ENCODE measurements at places on chromosomes 12 and 14. TPM values are rescaled to one million over a fixed set of nuclear protein-coding genes. Genes with fewer than 3 reads are reported as not detected.

The NOVA1 gene
- total RNA-seq: not detected

The CCDC175 gene
- not detected for total RNA-seq

The KLHDC2 gene
- total RNA-seq: 40.8 TPM

The MFAP5 gene
- not detected for total RNA-seq

The PROX2 gene
- total RNA-seq: not detected

The FAM186B gene
- total RNA-seq: not detected

The OR6C2 gene
- not detected for total RNA-seq

The SLIRP gene
- 332 TPM for total RNA-seq

The RPS6KA5 gene
- 9.6 TPM for total RNA-seq

The OR6C75 gene
- total RNA-seq: not detected

The PPP4R4 gene
- total RNA-seq: 0.15 TPM

The NTS gene
- not detected for total RNA-seq

The RPS6KL1 gene
- total RNA-seq: not detected

- DNase-seq: no peak
Observed at GRCh38 chr14:64508215-64508776, 3.7 kb downstream of the ZBTB1 start.

DNA sequence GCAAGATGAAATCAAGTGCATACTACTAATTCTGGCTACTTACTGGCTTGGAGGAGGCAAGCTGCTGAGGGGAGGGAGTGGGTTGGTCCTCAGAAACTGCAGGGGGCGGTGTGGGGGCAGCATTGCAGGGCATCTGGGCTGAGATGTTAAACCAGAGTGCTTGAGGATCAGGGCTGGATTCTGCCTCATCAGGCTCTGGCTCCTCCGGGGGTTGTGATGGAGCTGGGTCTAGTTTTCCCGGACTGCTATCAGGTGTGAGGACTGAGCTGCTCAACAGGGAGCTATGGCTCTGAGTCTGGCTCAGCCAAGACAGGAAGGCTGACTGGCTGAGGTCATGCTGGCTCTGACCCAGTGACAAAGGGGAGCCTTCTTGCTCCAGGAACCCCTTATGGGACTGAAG lies 28.6 kb downstream of the BAZ2A start:
- DNase-seq: no peak

- no peak for DNase-seq
Observed at GRCh38 chr12:119134284-119135072, 44.3 kb upstream of the HSPB8 start.

GRCh38 chr14:75578786-75579337 lies 442 bp downstream of the FLVCR2 start:
- DNase-seq: peak; percentile 50

GRCh38 chr12:26295001-26295400 lies 99.6 kb downstream of the SSPN start:
- peak; percentile 63 for DNase-seq

GRCh38 chr14:89540830-89541470 lies 123.9 kb upstream of the FOXN3 start:
- DNase-seq: peak; percentile 74

- DNase-seq: peak; percentile 27
Observed at GRCh38 chr12:120797677-120798642, 72.3 kb downstream of the ACADS start.

- DNase-seq: no peak
Observed at GRCh38 chr12:29863665-29864064, 79.9 kb upstream of the TMTC1 start.

DNA sequence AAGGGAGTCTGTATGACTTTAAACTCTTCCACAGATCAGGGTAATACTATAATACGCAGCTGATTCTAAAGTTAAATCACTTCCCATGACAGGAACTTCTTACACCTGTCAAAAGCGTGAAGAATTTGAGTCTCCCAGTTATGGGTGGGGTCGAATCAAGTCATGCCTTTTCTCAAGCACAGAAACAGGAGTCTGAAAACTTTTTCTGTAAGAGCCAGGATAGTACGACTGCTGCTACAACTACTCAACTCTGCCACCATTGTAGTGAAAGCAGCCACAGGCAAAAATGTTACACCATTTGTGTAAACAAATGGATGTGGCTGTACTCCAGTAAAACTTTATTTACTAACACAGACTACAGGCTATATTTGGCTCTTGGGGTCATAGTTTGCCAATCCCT lies 90.3 kb downstream of the DUSP6 start:
- DNase-seq: peak; percentile 17

- no peak for DNase-seq
Observed at GRCh38 chr12:120316798-120317223, 10.8 kb downstream of the PLA2G1B start.

- DNase-seq: no peak
Observed at GRCh38 chr12:101866615-101867373, 10.6 kb upstream of the DRAM1 start.

DNA sequence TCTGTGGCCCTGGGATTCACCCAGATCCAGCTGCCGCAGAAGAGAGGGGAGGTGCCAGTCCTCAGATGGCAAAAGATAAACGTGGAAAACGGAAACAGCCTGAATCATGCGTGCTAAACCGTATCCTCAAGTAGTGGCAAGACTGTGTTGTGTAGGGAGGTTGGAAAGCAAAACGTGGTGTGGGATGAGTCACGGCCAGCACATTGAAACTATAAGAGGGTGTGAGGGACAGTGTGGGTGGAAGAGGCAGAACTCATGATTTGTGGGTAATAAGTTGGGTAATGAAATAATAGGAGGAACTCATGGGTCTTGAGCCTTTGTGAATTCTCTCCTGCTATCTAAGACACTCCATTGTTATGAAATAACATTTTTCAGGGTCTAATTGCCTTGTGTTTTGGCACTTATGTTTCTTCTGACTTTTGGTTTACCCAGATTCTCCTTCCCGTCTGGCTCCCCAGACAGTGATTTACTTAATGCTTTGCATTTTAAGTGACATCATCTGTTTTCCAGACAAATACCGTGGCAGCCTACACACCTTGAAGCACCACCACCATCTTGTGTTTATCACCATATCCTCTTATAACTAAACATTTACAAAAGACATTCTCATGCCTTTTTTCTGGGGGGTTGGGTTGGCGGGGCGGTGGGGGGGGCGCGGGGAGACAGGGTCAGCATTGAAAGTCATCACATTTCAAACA lies 62.3 kb upstream of the PTCSC3 start:
- DNase-seq: peak; percentile 86

- peak; percentile 32 for DNase-seq
Observed at GRCh38 chr12:29990971-29991370, 207.2 kb upstream of the TMTC1 start.

GRCh38 chr14:93716746-93717667 lies 71.3 kb downstream of the PRIMA1 start:
- DNase-seq: no peak

DNA sequence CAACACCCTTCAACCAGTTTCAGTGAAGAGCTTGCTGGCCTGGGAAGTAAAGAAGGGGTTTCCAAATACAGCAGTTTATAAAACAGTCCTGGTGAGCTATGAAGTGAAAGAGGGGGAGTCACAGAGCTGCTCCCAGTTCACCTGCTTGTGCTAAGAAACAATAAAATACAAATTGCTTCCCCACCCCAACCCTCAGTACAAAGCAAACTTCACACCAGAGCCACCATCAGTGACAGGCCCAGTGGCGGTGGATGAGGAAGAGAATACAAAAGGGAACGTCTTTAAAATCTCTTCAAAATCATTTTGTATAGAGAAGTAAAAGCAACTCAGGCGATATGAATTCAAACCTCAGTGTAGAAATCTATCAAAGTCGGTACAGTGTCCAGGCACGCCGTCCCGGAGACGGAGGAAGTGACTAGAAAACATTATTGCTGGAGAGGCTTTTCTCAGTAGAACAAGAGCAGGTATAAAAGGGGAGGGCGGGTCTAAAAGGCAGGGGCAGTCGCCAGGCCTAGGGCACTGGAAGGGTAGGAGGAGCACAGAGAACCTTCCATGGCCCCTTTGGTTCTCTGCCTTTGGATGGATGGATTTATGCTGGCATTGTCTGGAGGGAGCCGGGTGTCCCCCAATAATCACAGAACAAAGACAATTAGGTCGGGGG lies 10.5 kb upstream of the RPLP0 start:
- no peak for DNase-seq

DNA sequence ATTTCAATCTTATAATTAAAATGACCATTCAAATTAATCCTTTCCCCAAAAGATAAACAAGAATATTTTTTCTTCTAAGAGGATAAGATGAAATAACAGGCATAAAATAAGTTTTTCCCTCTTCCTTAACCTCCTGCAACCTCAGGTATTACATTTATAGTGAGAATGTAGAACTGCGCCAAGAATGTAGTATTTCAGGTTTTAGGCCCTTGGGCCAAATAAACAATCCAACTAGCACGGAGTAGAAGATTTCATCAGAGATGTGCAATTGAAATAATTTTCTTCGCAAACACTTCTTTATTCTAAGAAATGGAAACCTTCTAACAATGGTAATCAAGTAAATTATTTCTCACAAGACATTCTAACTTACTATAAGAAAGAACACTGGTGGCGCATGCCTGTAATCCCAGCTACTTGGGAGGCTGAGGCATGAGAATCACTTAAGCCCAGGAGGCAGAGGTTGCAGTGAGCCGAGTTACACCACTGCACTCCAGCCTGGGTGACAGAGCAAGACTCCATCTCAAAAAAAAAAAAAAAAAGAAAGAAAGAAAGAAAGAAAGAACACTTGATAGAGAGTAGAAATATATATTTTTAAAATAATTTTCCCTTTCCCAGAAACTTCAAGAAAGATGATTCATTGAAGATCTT lies 100.8 kb downstream of the TAOK3 start:
- no peak for DNase-seq

GRCh38 chr12:97275728-97276590 lies 186.6 kb upstream of the RMST start:
- DNase-seq: no peak

GRCh38 chr12:3313066-3313465 lies 177.9 kb upstream of the PRMT8 start:
- peak; percentile 78 for DNase-seq

- DNase-seq: no peak
Observed at GRCh38 chr14:87879389-87879788, 113.6 kb downstream of the GALC start.

DNA sequence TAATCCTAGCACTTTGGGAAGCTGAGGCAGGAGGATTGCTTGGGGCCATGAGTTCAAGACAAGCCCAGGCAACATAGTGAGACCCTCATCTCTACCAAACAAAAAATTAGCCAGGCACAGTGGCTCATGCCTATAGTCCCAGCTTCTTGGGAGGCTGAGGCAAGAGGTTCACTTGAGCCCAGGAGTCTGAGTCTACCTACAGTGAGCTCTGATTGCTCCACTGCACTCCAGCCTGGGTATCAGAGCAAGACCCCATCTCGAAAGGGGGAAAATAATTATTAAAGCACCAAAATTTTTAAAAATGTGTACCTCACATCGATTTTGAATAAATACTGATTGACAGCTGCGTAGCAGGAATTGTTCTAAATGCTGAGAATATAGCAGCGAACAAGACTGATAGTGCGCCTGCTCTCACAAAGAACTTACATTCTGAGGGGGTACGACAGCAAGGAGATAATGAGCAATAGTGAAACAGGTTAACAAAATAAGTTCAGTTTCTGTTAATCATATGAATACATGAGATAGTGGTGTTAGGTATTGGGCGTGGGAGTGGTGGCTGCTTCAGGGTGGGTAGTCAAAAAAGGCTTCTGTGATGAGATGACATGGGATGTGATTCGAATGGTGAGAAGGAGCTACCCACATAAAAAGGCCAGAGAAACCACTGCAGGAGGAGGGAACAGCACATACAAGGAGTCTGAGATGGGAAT lies 19.6 kb downstream of the HCFC2 start:
- DNase-seq: no peak

- no peak for DNase-seq
Observed at GRCh38 chr12:121217761-121218160, 7.8 kb downstream of the P2RX4 start.

DNA sequence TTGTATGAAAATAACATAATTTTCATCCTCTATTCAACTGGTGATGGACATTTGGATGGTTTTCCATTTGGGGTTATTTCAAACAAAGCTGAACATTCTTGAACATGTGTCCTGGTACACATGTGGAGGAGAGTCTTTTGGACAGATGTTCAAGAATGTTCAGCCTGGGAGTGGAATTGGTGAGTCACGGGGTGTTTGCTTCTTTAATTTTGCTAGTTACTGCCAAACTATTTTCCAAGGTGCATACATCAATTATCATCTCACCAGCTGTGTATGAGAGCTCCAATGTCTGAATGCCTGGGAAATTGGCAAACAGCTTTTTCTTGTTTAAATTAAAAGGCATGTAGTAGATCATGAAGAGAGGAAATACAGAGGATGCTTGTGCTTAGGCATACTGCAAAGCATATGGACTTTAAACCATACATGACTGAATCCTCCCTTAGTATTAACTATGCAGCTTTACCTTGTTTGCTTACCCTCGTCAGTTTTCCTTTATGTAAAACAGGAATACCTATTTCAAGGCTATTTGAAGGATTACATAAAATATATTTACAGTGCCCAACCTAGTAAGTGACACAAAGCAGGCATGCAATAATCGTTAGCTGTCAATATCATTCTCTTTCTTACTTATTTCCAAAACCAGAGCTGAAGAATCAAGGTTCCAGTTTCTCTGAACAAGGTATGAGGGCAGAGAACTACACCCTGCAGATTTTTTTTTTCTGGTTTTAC lies 152.1 kb downstream of the ITPR2 start:
- no peak for DNase-seq

GRCh38 chr12:47820631-47821345 lies 1.1 kb upstream of the HDAC7 start:
- peak; percentile 97 for DNase-seq

- DNase-seq: peak; percentile 82
Observed at GRCh38 chr14:34113005-34113511, 162.2 kb upstream of the EGLN3 start.

DNA sequence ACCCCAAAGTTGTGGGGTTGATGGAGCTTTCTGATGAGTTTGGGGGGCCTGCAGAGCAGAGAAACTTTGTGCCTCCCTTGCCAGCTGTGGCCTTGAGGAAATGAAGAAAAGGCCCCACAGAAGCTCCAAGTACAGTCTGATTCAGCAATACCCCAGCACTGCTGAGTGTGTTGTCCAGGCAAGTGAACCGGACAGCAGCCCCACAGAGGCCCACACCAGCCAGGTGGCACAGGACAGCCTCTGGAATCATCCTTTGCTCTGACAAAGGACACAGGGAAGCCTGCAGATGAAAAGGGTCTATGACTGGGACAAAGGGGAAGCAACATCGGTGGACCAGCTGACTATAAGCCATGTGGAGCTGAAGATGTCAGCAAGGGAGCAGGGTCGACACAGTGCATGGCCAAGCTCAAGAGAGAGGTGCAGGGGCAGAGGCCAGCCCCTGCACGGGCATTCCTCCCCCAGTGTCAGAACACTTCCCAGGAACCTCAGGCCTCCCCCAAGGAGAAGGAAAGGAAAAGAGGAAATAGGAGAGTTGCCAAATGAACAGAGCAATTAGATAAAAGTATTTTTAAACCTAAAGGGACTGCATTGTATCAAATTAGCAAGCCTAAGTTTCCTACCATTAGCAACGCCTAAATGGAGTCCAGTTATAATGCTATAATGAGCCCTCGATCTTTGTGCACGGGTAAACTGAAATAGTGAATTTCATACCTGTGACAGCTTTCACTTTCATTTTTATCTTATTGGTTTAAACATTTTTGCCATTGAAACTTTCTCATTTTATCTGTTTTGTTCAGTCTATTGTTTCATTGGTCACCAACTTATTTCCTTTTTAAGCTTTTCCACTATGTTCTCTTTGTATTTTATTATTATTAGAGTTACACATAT lies 46.3 kb upstream of the PTGDR start:
- DNase-seq: no peak

GRCh38 chr12:9134981-9135628 lies 19.4 kb upstream of the A2M start:
- no peak for DNase-seq

GRCh38 chr14:73286598-73286997 lies 49.3 kb downstream of the PAPLN start:
- DNase-seq: no peak

- no peak for DNase-seq
Observed at GRCh38 chr14:77649326-77649725, 32.9 kb upstream of the SPTLC2 start.

Measured in M059J (cell line).